Stimulated activated CD4-positive, alpha-beta T cell treated with anti-CD3 and anti-CD28 coated beads, Interleukin-12 subunit alpha, Interleukin-12 subunit beta, amount 100 ng/mL, for 24 hours (primary cell): ENCODE measurements at places on chromosomes 7 and 10.

- no peak for DNase-seq
These were observed 68.8 kb downstream of the DOCK4 start for GRCh38 chr7:112137141-112138101.

- DNase-seq: peak; percentile 13
These were observed 16.0 kb downstream of the AKR1C8 start for GRCh38 chr10:5168897-5169420.

GRCh38 chr10:77892021-77892739 lies 34.4 kb downstream of the DLG5 start:
- no peak for DNase-seq

- no peak for DNase-seq
These were observed 163.2 kb downstream of the TNS3 start for GRCh38 chr7:47418601-47419309.

DNA sequence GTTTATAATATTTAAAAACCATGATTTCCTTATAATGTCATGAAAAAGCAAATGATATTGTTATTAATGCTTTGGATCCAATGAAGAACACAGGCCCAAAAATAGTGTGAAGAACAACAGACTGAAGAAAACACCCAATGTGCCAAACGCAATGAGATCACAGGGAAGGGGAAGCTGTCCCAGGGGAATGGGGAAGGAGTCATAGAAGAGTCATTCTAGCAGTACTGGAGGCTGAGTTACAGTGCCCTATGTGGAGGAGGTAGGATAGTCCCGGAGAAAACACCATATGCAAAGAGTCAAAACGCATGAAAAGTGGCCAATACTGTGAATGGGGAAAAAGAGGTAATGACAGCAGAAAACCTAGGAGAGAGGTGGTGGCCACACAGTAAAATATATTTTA lies 50.9 kb downstream of the TPK1 start:
- no peak for DNase-seq

DNA sequence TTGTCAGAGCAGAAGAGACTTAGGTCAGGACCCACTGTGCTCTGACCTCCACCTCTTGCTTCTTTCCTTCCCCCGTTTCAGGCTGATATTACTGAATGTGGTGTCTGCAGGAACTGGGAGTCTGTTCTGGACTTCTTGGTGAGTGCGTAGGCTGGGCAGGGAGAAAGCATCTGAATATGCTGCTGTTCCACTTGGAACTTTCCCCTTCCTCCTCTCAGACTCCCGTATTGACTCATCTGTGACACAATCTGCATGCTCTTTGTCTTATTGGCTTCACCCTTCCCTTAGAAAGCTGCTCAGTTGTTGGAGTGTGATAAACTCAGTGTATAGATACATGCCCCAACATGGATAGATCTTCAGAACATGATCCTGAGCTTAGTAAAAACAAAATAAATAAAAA lies 137.6 kb upstream of the HABP2 start:
- no peak for DNase-seq

GRCh38 chr7:1678081-1678543 lies 8.0 kb downstream of the ELFN1 start:
- no peak for DNase-seq

GRCh38 chr7:1608318-1608717 lies 38.5 kb upstream of the PSMG3 start:
- DNase-seq: no peak

GRCh38 chr7:99539213-99539811 lies 12.6 kb downstream of the FAM200A start:
- no peak for DNase-seq

DNA sequence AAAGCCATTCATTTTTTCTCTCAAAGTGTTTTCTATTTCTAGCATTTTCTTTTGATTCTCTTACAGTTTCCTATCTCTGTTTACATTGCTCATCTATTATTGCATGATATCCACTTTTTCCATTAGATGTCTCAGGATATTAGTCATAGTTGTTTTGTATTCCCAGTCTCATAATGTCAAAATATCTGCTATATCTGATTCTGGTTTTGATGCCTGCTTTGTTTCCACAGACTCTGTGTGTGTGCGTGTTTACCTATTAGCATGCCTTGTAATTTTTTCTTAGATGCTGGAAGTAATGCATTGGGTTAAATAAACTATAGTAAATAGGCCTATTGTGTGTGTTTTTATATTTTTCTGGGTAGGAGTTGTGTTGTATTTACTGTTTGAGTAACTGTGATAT lies 1126.3 kb downstream of the SORCS1 start:
- DNase-seq: no peak

GRCh38 chr10:116146372-116147140 lies 126.5 kb downstream of the GFRA1 start:
- DNase-seq: no peak

- DNase-seq: peak; percentile 22
These were observed 12.7 kb upstream of the LARP4B start for GRCh38 chr10:944034-944831.

DNA sequence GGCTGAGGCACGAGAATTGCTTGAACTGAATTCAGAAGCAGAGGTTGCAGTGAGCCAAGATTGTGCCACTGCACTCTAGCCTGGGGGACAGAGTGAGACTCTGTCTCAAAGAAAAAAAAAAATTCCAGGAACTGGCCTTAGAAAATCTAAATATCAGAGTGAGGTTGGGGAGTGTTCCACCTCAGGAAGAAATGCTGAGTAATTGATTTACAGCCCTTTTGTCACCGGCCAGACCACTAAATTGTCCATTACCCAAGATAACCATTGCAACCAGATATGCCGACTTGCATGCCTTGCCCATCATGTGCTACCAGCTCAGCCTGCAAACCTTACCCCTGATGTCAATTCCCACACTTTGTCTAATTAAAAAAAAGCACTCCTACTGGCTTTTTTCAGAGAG lies 42.4 kb downstream of the CRCP start:
- DNase-seq: no peak
